Stimulated activated CD8-positive, alpha-beta memory T cell treated with anti-CD3 and anti-CD28 coated beads, Interleukin-2, amount 100 ng/mL, for 1 hour (primary cell): ENCODE measurements at places on chromosomes 3 and 15.

DNA sequence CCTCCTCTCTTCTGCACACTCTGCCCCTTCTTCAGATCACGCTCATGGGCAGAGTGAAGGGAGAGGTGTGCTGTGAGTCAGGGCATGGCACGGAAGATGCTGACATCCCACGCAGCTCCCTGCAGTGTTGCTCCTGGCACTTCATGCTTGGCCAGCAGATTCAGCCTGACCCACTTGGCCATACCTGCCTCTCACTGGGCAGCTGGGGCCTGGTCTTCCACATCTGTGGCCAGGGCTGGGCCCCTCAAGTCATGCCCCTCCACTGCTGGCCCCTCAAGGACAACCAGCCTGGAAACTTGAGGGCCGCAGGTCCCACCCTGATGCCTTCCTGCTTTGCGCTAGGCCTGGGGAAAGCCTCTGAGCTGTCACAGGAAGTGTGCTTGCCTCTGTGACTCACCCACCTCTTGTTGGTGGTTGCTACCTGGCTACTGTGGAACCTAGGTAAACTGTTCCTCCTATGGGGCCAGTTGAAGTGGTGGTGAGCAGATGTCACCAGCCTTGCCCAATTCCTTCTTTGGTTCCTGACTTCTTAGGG, 48.7 kb downstream of the BSN start:
- peak; percentile 16 for DNase-seq

GRCh38 chr3:5302661-5303060, 115.2 kb downstream of the EDEM1 start:
- DNase-seq, result no peak

- no peak for DNase-seq
Observed at GRCh38 chr3:170137986-170138385, 43.5 kb downstream of the PHC3 start.

DNA sequence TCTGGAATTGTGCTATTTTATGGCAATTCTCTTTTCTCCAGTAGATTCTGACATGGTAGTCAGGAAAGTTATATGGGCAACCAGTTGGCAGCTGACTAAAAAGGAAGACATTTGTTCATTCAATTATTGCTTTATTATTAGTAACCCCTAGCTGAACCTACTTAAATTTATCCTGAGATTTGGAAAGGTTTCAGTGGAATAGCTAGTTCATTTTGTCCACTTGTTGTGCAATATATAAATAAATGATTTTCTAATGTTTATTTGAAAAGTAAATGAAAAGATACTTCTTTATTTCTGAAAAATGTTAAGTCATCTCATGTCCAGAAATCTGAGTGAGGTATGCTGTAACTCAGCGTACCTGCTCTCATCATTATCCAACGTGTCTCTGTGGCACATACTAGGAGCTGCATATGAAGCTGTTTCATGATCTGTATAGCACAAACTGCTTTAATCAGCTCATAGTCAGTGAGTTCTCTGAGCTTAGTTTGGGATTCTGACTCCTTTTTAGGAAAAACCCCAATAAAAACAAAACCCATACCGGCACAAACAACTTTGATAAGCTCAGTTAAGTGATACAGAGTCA, 35.9 kb downstream of the RARB start:
- DNase-seq, result no peak

- peak; percentile 36 for DNase-seq
Observed at GRCh38 chr15:78077053-78077870, at the start of gene TBC1D2B. Gene TBC1D2B, minus strand, starts transcription at chr15:78077711. Its CDS starts 59 bp downstream, at chr15:78077652.

GRCh38 chr15:65954289-65954741, 85.0 kb downstream of the RAB11A start:
- DNase-seq, result no peak

DNA sequence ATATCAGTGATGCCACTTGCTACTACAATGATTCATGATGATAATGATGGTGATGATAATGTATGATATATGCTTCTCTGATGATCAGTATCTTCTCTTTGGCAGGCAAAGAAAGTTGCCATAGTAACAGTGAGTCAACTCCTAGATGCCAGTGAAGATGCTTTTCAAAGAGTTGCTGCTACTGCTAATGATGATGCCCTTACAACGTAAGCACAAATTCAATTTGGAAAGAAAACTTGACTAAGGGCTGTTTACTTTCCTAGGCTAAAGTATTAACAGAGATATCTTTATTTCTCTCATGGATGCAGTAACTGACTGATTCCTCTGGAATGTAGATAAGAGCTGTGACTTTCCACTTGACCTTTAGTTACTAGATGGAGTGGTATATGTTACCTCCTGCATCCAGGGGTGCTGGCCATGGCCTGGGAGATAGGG, 27.8 kb downstream of the ADGRG7 start:
- no peak for DNase-seq

- DNase-seq, result no peak
Observed at GRCh38 chr15:68709876-68710275, 110.8 kb downstream of the ANP32A start.

DNA sequence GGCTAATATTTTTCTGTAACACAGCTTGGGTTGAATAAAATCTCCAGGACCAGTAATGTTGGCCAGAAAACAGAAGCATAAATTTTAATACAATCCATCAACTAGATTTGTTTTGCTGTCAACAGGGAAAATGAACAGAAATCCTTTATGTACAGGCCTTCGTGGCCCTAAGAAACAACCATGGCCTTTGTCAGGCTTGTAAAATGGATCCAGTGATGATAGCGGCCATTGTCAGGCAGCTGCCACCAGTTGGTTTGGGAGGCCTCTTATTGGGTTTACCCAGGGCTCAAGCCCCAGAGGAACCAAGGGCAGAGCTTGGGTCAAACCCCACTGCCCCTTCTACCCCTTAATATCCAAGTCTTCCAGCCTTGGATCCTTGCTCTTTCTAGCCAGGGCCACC, 5.6 kb upstream of the FYCO1 start:
- DNase-seq, result no peak

DNA sequence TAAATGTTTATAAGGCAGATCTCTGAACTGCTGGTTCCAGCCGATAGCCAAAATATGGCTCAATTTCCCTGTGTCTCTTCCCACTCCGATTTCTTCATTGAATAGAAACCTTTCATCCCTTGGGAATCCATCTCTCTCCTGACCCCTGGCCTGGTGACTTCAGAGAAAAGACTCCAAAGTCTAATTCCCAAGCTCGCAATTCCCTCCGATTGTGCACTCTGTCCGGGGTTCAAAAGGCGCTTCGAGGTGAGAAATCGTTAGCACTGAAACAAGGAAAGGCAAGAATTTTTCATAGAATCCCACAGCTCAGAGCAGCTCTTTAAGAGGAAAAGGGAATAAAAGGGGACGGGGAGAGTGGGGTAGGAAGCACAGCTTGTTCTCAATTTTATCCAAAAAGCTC, 18.4 kb upstream of the RAD18 start:
- DNase-seq, result no peak

- no peak for DNase-seq
Observed at GRCh38 chr3:151579571-151580270, 118.9 kb upstream of the IGSF10 start.

GRCh38 chr3:161305095-161305991, 66.0 kb downstream of the SPTSSB start:
- no peak for DNase-seq

- no peak for DNase-seq
Observed at GRCh38 chr15:25717457-25718168, 145.5 kb downstream of the ATP10A start.

GRCh38 chr3:80677796-80678195, 910.0 kb upstream of the ROBO1 start:
- DNase-seq, result no peak

- DNase-seq, result no peak
Observed at GRCh38 chr3:48441940-48442339, 1.9 kb downstream of the TMA7 start.

- DNase-seq, result no peak
Observed at GRCh38 chr3:68893600-68894239, 38.6 kb downstream of the TAFA4 start.

GRCh38 chr3:193794002-193794881, 201.2 kb downstream of the OPA1 start:
- DNase-seq, result no peak

- no peak for DNase-seq
Observed at GRCh38 chr15:72227192-72227586, 3.8 kb downstream of the PKM start.

GRCh38 chr3:137641879-137642704, 122.0 kb upstream of the SOX14 start:
- DNase-seq, result no peak

GRCh38 chr3:9615003-9615628, 34.2 kb upstream of the MTMR14 start:
- no peak for DNase-seq

DNA sequence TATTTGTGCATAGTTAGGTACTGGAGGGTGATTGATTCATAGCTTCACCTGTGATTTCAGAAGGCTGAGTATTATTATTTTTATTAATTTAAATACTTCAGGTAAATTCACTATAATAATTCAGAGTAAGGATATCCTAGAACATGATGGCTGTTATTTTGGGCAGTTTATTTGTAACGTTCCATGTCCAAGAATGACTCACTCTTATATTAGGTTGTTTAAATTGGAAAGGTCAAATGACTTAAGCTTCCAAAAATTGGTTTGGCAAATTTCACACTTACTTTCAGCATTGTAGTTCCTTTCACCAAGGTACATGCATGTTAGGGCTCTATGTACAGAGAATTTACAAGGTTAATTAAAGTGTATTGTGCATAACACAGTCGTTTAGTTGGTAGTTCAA, 120.2 kb downstream of the EPHA3 start:
- DNase-seq, result no peak

DNA sequence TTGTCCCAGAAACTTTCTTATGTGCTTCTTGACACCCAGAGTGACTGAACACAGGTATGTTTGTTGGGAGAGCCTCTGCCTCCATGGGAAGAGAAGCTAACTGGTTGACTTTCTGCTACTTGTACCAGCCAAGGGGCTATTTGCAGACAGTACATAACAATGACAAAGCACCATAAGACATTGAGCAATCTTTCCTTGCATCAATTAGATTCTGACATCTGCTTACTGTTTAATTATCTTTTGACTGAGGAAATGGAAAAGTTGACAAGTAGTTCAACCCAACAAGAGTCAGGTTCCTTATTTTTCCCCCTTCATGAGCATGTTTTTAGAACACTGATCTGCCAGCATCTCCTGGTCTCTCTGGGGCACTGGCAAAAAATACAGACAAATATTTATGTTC, 157.7 kb downstream of the RPLP1 start:
- DNase-seq, result no peak

- DNase-seq, result peak; percentile 33
Observed at GRCh38 chr3:53709860-53710674, 136.2 kb downstream of the CHDH start.

DNA sequence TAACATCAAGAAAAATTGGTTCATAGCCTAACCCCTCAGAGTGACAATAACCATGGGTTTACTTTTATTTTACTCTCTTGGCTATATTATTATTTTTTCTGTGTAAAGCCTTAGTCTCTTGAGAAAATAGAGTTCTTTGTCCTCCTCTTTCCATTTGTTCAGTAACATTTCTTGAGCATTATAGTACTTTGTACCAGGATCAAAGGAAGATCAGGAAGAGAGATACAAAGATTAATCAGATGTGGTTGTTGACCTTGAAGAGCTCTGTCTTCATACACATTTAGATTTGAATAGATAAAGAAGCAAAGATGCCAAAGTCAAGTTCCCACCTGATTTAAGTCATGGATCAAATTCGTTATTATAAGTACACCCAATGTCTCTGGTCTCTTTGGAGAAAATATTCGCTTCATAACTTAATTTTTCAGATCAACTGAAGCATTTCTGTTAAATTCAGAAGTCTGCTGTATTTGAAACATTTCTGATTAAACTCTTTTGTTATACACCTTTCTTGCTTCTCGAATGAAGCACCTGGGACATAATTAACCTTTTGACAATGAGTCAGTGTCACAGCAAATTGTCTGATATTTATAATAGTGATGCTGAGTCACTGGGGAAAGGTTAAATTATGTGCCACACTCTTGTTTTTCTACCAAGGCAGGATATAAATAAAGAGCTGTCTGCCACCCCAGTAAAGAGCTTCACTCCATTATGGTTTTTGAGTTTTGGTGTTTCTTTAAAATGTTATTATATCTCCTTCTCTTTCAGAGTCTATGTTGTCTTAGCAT, 100.2 kb downstream of the GHSR start:
- no peak for DNase-seq

DNA sequence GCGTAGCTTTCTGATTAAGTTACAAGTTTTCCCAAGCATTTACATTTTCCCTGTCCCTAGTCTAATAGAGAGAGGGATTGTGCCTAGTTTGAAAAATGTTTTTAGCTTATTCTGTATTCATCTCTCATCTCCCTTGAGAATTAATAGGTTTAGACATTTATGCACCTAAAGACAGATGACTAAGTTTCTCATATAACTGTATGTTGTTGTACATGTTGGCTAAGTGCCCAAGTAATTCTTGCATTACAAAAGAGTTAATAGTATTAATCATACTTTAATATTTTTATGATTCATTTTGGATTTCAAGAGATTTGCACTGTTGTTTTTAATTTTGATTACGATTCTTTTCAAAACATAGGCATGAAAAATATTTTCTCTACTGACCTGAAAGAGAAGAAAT, 109.0 kb upstream of the TBL1XR1 start:
- no peak for DNase-seq

DNA sequence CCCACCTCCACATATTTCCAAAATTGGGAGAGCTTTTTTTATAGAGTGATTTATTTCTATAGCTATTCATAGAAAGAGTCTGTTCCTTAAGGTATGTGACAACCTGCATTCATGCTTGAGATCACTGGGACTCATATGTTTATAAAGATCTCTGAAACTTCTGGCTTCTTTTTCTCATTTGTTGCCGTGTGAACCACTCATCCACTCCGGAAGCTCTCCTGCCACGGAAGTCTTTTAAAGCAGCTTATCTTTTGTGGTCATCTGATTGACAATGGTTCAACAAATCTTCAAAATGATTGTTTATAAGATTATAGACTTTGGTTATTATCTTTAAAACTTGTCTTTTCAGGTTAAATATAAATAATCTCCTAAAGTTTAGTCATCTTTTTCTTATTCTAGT, 260.5 kb downstream of the C3orf38 start:
- no peak for DNase-seq

GRCh38 chr3:16510620-16511319, 2.7 kb downstream of the RFTN1 start:
- no peak for DNase-seq

GRCh38 chr3:145882436-145882835, 278.5 kb downstream of the PLOD2 start:
- no peak for DNase-seq

- DNase-seq, result no peak
Observed at GRCh38 chr15:80870893-80871292, 91.7 kb downstream of the CEMIP start.

DNA sequence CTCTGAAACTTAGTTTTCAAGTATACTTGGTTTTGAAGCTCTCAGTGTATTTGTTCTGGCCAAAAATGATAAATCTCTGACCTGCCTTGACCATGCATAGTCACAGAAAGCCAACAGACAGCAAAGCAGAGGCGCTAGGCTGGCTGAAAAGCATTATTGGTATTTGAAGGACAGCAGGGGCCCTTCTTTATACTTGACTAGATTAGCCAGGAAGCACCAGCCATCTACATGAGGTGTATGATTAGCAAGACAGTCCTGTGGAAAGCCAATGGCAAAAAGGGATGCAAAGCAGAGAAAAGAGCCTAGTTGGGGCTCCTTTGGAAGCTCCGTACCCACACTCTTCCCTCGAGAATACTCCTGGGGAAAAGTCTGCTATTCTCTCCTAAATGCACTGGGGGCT, 7.8 kb downstream of the SLC24A1 start:
- DNase-seq, result no peak

- DNase-seq, result no peak
Observed at GRCh38 chr15:53978253-53978906, at the start of gene UNC13C. Gene UNC13C, plus strand, starts transcription at chr15:53978441. Its CDS starts 34,463 bp downstream, at chr15:54012904.

- DNase-seq, result no peak
Observed at GRCh38 chr3:144499001-144499930, 527.6 kb downstream of the DIPK2A start.
